Caudate nucleus (tissue), 63 donors: ENCODE measurements at places on chromosomes 2 and 18.

DNA sequence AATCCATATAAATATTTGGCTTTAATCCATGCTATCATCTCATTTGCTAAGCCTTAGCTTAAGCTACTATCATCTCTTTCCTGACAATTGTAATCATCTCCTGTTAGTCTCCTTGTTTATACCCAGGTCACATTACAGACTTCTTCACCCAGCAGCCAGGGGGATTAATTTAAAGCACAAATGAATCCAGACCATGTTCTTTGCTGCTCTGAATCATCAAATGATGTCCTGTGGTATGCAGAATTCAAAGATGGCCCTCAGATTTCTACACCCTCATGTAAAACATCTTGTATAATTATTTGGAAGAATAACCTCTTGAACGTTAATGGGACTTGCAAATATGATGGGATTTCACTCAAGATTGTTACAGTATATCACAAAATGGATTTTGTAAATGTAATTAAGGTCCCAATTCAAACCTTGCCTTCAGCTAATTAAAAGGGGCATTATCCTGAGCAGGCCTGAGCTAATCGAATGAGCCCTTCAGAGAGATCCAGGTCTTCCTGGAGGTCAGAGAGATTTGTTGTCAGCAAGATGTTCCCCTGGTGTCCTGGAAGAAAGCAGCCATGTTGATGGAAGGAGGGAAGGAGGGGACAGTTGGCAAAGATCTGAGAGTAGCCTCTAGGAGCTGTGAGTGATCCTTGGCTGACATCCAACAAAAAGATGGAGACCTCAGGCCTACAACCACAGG lies 241.1 kb upstream of the MMADHC start:
- no peak for DNase-seq

DNA sequence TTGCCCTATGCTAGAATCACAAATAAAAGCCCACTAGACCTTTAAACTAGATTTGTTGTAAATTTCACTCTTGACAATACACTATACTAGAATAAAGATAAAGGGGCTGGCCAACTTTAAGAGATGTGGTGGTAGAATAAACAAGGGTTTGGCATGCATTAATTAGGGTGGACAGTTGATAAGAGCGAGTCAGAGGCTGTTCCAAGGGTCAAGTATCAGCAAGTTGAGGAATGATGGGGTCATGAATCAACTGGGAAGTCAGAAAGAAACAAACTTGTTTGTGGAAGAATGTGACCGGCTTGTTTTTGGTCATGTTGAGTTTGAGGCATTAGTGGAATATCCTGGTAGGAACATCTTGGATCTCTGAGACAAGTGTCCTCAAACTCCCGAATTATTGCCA lies 398.3 kb upstream of the TNP1 start:
- no peak for DNase-seq

DNA sequence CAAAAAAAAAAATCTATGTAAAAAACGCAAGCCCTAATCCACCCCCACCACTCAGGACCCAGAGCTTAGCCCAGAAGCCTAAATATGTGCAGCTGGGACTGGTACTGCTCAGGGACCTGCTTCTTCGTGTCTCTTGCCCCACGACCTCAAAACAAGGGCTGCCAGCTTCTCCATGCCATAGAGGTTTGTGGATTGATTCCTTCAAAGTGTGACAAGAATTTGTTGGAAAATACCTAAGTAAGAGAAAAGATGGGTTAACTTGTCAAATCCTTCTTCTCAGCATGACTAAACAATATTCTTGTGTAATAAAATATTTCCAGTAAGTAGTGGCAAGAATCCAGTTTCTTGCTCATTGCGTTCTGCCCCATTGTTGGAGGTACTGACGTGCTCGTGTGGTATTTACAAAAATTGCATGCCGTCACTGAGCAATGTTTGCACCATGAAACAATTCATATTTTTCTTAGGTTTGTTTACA lies 825 bp upstream of the SCYGR1 start:
- DNase-seq: no peak

DNA sequence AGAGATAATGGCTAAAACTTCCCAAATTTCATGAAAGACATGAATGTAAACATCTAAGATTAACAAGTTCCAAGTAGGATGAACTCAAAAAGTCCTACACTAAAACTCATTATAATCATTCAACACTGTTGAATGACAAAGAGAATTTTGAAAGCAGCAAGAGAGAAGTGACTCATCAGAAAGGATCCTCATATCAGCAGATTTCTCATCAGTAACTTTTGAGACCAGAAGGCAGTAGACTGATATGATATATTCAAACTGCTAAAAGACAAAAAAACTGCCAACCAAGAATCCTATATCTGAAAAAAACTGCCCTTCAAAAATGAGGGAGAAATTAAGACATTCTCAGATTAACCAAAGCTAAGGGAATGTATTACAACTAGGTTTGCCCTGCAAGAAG lies 130.6 kb upstream of the OTX1 start:
- DNase-seq: no peak
